Muscle of arm (tissue), 14 donors: ENCODE measurements at places on chromosomes 16 and 17.

DNA sequence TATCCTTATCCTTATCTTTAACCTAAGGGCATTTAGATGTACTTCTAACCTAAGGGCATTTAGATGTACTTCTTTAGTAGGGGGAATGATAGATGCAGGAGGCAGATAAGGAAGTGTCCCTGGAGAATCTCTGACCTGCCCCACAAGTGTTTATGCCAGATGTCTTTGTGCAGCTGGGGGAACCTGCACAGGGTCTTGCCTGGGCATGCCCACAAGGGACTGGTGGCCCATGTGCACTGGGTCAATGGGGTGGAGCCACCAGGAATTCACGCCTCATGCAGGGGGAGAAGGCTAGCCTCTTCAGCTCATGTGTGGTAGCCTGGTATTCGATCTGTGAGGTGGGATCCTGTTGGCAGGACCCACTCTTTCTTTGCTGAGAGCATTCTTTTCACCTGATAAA is 38.0 kb downstream of the CA10 start:
- DNase-seq: no peak

DNA sequence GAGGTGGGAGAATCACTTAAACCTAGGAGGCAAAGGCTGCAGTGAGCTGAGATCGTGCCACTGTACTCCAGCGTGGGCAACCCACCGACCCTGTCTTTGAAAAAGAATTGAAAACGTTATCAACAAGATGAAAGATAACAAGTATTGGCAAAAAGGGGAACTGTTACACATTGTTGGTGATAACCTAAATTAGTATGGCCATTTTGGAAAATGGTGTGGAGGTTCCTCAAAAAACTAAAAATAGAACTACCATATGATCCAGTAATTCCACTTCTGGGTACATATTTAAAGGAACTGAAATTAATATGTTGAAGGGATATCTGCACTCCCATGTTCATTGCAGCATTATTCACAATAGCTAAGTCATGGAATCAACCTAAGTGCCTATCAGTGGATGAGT is 61.0 kb downstream of the ABHD15 start:
- DNase-seq: no peak

GRCh38 chr17:82418001-82418986 is at the start of the genes HEXD and OGFOD3:
HEXD (plus strand) TSS chr17:82418347; CDS start chr17:82419800, 1,453 bp downstream.
OGFOD3 (minus strand) TSS chr17:82418586; CDS start chr17:82418485, 101 bp downstream.
- peak; percentile 77 for DNase-seq

DNA sequence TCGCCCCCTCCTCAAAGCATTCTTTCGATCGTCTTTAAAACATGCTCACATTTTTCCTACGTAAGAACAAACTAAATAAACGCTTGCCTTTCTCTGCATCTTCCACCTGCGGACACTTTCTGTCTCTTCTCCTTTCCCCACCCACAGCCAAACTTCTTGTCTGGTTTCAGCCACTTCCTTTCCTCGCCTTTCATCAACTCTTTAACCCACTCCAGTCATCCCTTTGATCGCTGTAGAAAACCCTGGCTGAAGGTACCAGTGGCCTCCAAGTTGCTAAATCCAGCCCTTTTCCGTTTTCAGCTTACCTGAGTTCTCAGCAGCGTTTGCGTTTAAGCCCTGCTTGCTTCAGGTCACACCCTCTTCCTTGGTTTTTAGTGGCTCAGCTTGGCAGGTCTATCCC is 483 bp downstream of the RPA1 start:
- DNase-seq: no peak

DNA sequence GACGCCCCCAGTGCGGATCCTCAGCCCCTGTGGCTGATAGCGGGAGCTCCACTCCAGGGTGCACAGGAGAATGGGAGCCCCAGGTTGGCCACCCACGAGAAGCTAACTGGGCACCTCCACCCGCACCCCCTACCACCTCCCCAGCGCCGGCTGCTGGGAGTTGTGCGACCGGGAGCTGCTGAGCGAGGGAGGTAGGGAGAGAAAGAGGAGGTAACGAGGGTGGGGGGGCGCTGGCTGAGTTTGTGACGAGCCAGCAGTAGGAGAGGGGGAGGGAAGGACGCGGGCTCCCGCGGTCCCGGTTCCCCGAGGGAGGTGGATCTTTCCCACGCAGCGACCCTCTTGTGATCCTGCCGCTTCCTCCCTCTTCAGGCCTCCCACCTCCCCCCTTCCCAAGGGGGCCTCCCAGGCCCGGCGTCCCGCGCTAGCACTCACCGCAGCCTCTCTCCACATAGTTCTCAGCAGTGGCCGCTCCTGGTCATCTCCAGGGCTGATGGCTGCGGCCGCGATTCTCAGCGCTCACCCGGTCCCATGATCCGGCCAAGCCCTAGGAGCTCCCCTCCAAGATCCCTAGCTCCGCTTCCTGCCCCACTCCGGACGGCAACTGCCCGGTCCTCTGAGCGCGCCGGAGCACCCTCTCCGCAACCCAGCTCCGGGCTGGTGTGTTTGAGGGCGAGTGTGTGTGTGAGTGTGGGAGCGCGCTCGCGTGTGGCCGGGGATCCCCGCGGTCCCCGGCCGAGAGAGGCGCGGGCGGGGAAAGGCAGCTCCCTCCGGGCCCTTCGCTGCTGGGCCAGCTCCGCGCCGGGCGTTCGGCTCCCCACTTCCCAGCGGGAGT is at the start of gene GRIN2A:
Gene GRIN2A, minus strand, starts transcription at position 207 of the 832 bp plus-strand sequence. CDS start 2,017 bp downstream, outside the sequence.
- no peak for DNase-seq
